Thymus (tissue), 14 donors: ENCODE measurements at places on chromosomes 2 and 18. TPM values are rescaled to one million over a fixed set of nuclear protein-coding genes. Genes with fewer than 3 reads are reported as not detected.

Gene GPATCH11
- 7.3 TPM for polyA plus RNA-seq

Gene CTAGE1
- not detected for polyA plus RNA-seq

Gene SLC23A3
- 2.6 TPM for polyA plus RNA-seq

Gene CXCR1
- 0.37 TPM for polyA plus RNA-seq

Gene ABCG8
- polyA plus RNA-seq: 0.05 TPM

GRCh38 chr18:50569930-50570329 lies 10.0 kb downstream of the MAPK4 start:
- no peak for DNase-seq

GRCh38 chr2:76599732-76600368 lies 889.1 kb upstream of the GCFC2 start:
- DNase-seq: peak; percentile 26

- no peak for DNase-seq
These were observed 48.3 kb downstream of the THUMPD2 start for GRCh38 chr2:39730685-39731302.

DNA sequence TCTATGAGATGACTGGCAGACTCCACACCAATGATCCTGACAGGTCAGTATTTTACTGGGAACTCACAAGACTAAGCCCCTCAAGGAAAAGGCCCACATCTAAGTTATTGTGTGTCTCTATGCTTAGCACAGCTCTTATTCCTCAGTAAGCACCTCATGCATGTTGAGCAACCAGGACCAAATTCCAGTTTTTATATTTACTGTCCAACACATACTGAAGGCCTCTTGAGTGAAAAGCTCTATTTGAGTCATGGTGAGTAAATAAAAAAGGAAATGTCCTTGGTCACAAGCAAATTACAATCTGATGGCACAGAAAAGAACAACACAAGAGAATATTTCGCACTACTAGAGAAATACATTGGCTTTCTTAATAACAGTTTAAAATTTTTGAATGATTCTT lies 87.9 kb upstream of the ETAA1 start:
- DNase-seq: no peak

DNA sequence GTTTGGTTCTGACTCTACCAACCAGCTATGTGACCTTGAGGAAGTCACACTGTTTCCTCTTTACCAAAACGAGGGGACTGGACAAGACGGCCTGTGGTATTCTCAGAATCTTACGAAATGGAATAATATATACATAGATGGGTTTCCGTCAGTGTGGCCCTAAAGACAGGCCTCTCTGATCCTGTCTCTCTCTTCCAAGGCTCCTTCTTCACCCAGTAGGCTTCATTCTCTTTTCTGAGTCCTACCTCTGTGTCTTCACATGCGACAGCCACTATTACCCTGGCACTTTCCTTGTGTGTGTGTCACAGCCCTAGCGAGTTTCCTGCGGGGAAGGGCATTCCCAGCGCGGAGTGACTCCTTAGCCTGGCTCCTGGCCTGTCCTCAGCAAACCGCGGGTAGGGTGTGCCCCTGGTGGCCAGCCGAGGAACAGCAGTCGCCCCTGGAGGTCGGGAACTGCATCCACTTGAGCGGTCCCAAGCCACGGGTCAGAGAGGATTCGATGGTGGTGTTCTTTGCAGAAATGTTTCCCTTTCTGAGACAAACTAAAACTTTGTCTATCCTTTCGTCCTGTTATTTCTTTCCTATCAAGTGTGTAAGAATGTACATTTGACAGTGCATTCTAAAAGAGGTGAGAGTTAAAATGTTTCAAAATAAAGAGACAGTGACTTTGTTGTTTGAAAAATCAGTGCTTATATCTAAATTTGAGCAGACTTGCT lies 63.3 kb downstream of the RAB31 start:
- DNase-seq: peak; percentile 51

GRCh38 chr2:58879834-58880233 lies 638.7 kb upstream of the FANCL start:
- DNase-seq: no peak
